ENCODE measurements at places on chromosomes 5 and 9.

- DNase-seq, result no peak
These were observed 255.1 kb downstream of the MCTP1 start for GRCh38 chr5:95029569-95030366.

GRCh38 chr5:53130266-53130665 lies 20.7 kb upstream of the MOCS2 start:
- DNase-seq, result no peak

DNA sequence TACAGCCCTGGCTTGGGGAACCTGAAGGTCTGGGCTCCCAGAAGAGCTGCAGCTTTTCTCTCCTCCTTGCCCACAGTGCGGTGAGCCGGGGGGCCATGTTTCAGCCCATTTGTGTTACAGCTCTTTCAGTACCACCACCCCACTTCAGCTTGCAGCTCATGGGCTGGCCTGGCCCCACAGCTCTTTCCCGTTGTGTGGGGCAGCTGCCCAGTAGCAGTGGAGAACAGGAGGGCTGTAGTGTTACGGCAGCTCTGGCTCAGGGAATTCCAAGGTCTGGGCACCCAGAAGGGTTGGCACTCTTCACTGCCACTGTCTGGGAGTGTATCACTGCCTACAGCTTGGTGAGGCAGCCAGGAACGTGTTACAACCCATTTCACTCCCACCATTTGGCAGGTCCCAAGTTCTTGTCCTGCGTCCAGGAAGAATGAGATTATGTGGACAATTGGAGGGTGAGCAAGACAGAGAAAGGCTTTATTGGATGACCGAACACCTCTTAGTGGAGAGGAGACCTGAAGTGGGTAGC lies 390.5 kb downstream of the KDM4C start:
- no peak for DNase-seq

- no peak for DNase-seq
These were observed 23.6 kb upstream of the FIBCD1 start for GRCh38 chr9:130962418-130963316.
